Liver (tissue), 10 donors: ENCODE measurements at places on chromosomes 11 and 22. TPM values are rescaled to one million over a fixed set of nuclear protein-coding genes. Genes with fewer than 3 reads are reported as not detected.

BAIAP2L2 gene
- polyA plus RNA-seq, result 0.46 TPM

SCGB1C1 gene
- not detected for polyA plus RNA-seq

OR6M1 gene
- not detected for polyA plus RNA-seq

PIH1D2 gene
- polyA plus RNA-seq, result 0.43 TPM

YPEL1 gene
- 4.8 TPM for polyA plus RNA-seq

- no peak for DNase-seq
Measured at GRCh38 chr11:91926965-91927364, 297.7 kb upstream of the FAT3 start.

- no peak for DNase-seq
Measured at GRCh38 chr22:28366856-28367255, 312.8 kb downstream of the TTC28 start.

DNA sequence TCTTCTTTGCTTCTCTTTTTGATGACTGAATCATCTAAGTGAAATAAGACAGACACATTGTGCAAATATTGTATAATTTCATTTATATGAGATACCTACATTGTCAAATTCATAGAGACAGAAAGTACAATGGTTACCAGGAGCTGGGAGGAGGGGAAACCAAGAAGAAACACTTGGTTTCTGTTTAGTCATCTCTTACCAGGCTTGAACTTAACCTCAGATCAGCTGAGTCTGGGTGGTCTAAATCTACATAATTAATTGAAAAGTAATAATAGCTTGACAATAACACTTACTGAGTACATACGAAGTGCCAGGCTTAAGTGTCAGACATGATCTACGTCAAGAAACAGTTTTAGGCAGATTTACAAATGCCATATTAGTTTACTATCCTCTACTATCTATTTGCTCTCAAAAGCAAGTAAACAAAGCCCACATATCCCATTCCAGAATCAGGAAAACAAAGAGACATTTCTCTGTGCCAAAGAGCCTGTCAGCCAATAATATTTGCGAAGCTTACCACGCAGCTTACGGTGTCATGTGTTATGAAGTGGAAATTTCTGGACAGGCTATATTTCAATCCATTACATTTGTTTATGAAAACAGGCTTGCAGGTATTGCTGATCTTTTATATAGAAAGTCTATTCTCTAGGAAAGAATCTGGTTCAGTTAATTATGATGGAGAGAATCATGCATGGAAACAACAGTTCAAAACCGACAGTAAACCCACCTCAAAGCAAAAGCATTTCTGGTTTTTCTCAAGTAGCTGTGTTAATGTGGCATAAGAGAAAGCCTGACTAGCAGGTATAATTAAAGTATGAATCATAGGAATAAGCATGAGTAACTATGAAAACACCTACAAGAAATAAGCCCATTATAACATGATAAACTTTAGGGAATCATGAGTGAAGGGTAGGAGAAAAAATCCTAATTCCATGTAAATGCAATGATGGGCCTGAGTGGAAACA, 2.7 kb upstream of the ARHGAP42 start:
- DNase-seq, result no peak

GRCh38 chr11:60957188-60957587, 5.2 kb upstream of the SLC15A3 start:
- no peak for DNase-seq

DNA sequence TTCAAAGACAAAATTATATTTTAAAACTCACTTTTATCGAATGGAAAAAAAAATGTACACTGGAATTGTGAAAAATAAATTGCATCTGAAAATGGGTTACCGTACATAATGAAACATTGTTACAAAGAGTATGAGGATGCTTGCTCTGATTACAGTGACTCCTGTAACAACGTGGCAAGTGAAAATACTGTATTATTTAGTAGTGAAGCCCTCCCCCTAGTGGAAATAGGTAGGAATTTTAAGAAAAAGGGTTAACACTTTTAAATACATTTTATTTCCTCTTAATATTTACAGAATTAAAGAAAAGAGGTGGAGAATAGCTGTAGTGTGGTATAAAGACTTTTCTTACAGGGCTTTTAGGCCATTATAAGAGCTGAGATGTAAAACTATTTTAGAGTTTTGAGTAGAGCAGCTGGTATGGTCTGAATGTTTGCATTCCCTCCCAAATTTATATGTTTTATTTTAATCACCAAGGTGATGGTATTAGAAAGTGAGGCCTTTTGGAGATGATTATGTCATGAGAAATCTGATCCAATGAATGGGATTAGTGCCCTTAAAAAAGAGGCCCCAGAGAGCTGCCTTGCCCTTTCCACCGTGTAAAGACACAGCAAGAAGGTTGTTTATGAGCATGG, 25.2 kb downstream of the FAM76B start:
- DNase-seq, result no peak

DNA sequence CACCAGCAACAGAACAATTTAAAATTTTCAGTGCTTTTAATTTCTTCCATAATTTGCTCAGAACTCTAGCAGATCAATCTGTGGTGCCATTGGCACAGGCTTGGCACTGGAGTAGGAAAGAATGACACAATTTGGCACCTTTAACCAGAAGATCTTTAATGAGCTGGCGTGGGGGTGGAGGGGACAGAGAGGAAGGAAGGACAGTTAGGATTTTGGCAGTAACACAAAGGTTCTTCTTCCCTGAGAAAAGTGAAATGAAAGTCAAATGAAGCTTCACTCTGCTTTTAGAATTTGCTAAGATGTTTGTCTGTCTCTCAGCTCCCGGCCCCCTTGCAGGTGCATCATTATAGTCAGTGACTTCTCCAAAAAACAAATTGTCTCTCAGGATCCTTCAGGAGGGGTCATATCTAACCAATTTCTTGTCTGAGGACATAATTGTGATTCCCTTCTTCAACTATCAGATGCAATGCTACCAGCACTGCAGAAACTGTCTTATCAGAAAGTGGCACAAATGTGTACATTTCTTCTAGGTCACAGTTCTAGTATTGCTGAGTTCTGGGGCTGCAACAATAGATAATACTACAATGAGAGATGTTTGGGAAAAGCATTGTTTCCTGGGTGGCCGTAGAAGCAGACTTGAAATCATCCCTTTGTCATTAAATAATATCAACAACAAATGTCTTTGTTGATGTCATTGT, 66.8 kb downstream of the CSTPP1 start:
- no peak for DNase-seq
